H54 (cell line): ENCODE measurements at places on chromosomes 1 and 21.

GRCh38 chr1:217180443-217180842, 450.4 kb downstream of the GPATCH2 start:
- no peak for DNase-seq

GRCh38 chr1:154329152-154329521, 3.8 kb downstream of the ATP8B2 start:
- no peak for DNase-seq

DNA sequence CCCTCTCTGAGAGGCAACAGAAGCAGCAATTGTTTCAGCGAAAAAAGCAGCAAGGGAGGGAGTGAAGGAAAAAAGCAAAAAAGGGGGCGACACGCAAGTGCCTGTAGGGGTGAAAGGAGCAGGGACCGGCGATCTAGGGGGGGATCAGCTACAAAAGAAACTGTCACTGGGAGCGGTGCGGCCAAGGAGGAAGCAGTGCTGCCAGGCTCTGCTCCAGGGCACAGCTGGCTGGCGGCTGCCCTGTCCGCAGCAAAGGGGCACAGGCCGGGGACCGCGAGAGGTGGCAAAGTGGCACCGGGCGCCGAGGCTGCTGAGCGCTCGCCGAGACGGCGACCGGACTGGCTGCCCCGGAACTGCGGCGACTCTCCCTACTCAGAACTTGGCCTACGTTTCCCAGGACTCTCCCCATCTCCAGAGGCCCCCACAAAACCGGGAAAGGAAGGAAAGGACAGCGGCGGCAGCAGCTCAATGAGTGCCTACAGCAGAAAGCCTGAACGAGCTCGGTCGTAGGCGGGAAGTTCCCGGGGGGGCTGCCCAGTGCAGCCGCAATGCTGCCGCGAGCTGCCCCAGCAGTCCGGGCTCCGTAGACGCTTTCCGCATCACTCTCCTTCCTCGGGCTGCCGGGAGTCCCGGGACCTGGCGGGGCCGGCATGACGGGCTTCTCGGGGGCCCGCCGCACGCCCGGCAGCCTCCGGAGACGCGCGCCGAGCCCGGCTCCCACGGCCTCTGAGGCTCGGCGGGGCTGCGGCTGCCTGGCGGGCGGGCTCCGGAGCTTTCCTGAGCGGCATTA, 1.0 kb upstream of the CDKN2C start:
- no peak for DNase-seq

DNA sequence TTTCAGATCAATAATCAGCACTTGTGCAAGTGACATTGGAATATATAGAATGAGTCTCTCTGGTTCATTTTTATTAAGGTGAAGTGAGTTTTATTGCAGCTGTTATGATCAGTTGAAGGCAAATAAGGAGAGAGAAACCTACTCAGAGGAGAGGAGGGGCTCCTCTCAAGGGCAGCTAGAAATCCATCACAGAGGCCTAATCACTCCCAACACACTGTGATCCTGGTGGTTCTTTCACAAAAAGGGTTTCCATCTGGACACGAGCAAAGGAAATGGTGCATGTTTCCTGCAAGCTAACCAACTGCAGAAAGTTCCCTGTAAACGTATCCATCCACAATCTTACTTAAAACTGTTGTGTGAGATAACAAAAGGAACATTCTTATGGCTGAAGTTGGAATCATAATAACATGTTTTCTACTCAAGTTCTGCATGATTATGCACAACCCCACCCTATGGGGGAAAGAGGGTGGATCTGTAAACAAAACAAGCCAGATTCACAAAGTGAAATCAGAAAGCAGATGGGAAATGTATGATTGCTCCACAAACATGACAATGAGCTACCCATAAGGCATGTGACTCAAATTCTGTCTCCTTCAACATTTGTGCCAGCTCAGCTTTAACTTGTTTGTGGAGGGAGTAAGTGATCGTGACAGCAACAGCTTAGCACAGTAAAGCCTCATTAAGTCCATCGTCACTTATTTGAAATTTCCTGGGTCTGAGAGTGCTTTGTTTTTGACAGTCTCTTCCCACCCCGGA, 141.2 kb upstream of the ST6GALNAC5 start:
- no peak for DNase-seq

- no peak for DNase-seq
These were observed 92.7 kb upstream of the C1orf174 start for GRCh38 chr1:3992746-3993145.

DNA sequence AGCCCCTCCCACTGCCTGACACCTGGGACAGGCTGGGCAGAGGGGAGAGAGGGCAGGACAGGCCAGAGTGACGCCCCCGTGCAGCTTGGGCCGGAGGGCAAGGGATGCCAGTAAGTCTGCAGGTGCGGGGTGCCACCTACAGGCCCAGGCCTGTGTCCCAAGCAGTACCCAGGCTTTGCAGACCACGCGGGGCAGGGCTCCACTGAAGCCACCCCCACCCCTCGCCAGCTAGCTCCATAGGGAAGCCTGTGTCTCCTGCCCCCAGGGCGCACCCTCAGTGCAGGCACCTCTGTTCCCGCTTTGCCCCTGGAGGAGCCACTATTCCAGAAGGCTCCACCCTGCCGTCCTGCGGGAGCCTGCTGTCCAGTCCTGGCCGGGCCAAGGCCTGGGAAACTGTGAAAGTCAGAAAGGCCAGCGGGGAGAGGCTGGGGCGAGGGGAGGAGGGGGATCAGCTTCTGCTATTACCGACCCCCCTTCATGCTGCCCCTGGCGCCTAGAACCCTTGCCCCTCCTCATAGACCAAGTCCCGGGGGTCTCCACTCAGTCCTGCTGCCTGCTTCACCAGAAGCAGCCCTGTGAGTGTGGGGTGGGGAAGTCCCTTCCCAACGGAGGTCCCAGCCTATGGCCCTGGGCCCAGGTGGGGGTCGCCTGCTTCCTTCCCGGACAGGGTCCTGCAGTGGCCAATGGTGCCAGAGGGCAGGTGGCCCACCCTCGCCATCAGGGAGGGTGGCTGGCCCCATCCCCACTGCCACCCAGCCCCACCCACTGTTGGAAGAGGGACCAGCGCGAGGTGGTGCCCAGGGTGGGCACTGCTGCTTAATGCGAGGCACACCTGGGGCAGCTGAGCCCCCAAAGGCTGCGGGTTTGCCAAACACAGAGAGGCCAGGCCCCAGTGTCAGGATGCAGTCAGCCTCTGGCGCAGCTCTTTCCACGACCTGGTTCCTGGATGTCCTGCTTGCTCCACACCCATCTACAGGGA, 54.4 kb downstream of the KCNAB2 start:
- DNase-seq, result no peak

GRCh38 chr21:35139382-35139715, 90.2 kb upstream of the RUNX1 start:
- DNase-seq, result no peak

DNA sequence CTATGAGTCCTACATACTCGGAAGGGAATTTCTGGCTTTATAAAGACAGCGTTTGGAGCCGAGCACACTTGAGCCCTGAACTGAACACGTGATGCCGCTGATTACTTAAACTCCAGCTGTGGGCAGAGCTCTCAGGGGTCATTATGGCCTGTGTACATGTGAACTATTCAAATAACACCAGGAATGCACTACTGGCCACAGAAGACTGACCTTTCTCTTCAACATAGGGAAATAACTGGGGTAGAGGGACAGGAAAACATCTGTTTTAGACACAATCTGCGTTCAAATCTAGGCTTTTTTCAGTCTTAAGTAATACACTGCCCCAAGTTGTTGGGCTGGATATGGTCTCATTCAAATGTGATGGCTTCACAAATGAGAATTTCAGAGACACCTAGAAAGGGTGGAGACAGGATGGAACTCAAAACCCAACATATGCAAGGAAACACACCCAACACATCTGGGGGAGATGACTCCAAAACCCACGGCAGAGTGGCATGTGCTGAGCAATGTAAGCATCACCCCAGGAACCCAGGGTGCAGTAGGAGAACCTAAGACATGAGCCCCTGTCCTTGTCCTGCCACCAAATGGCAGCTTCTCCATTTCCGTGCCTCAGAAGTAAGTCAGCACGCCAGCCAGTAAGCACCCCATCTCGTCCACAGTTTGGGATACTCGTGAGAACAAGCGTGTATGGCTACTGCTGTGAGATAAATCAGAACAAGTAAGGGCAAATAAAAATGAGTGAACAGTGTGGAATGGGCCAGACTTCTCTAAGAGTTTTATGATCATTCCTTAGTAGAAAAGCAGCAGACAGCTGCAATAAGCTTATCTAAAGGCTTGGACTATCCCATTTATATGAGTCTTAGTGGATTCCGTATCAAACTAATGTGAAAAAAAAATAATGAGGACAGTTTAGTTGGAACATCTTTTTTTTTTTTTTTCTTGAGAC, 24.9 kb downstream of the NID1 start:
- DNase-seq, result no peak

GRCh38 chr1:177044390-177044789, 120.1 kb downstream of the ASTN1 start:
- DNase-seq, result no peak

DNA sequence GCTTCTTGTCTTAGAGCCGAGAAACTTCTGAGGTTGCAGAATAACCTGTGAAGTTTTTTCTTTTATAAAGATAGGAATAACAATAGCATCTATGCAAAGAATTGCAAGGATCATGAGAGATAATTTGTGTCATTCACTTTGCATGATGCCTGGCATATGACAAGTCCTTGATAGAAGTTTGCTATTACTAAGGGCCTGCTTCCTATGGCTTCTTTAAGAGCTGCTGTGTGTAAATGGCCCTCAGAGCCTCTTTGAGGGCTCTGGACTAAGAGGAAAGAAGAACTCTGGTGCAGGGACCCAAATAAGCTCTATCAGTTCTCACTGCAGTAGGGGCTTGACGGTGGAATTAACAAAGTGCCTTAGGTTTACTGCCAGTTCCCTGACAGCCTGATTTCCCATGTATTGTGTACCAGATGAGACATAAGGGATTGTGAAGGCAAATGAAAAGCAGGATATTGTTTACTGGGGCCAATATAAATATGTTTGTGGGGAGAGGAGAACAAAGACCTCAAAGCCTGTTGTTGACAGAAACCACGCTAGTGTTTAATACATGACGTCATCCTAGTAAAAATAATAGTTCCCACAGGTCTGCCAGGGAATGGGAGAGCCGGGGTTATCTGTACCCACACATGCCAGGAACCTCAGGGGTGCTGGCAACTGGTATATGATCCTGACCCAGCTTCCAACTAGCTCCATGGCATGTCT, 131.2 kb upstream of the UBE2U start:
- no peak for DNase-seq

DNA sequence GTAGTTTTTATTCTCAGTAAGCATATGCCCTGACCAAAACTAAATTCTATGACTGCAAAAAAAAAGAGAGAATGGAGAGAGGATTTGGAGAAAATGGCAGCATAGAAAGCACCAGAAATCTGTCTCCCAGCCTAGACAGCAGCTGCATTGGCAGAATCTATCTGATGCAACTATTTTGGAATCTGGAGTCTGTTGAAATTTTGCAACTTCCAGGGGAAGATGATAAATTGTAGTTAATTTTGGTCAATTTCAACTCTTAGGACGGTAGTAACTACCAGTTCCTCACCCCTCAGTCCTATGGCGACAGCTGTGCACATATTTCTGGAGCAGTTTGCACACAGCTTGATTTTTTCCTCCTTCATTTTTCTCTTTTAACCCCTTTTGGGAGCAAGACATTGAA, 10.9 kb downstream of the EXO5 start:
- no peak for DNase-seq

DNA sequence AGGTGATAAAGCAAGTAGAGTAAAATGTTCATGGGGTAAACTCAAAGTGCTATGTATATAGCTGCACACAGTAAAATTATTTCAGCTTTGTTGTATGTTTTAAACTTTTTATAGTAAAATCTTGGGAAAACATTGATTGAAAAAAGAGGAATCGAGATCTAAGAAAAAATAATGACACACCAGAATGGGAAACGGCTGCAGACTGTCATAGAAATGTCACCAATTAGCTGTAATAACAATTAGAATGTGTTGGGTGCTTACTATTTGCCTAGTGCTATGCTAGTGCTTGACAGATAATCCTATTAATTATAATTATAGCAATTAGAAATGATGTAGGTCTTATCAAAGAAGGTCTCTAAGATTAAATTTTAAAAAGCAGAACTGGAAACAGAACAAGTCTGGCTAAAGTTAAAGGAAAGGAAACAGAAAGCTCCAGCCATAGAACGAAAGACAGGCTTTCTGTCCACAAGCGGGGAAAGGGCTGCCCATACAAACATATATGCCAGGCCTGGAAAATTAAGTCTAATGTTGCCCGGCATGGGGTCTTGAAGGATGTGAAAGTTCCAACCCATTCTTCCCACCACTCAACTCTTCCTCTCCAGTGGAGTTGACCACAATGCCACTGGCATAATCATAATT, 5.0 kb downstream of the PCNX2 start:
- no peak for DNase-seq

- no peak for DNase-seq
These were observed 44.8 kb downstream of the KCNJ15 start for GRCh38 chr21:38301321-38302214.

- DNase-seq, result peak; percentile 89
These were observed 63.4 kb downstream of the KCNAB2 start for GRCh38 chr1:6108937-6109614.

GRCh38 chr1:236532850-236533249, 9.1 kb downstream of the LGALS8 start:
- no peak for DNase-seq

GRCh38 chr21:29149808-29150425, 19.5 kb downstream of the MAP3K7CL start:
- DNase-seq, result no peak

GRCh38 chr1:112472142-112472541, 36.6 kb upstream of the WNT2B start:
- no peak for DNase-seq

DNA sequence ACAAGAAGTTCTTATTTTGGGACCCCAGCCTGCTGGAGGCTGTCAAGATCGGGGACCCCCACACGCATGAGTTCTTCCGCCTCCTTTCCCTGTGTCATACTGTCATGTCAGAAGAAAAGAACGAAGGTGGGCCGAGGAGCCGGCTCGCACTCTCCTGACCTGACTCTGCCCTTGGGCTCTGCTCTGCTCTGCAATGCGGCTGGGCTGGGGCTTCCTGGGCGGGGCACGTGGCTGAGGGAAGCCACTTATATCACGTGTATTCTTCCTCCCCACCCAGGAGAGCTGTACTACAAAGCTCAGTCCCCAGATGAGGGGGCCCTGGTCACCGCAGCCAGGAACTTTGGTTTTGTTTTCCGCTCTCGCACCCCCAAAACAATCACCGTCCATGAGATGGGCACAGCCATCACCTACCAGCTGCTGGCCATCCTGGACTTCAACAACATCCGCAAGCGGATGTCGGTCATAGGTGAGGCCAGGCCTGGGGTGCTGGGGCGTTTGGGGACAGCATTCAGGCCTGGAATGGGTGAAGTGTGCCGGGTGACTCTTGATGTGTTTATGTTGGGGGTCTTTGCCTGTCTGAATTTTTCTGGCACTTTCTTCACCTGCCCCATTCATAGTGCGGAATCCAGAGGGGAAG, 17.6 kb downstream of the ATP8B2 start:
- DNase-seq, result no peak
